ENCODE measurements at places on chromosomes 2 and 18.

DNA sequence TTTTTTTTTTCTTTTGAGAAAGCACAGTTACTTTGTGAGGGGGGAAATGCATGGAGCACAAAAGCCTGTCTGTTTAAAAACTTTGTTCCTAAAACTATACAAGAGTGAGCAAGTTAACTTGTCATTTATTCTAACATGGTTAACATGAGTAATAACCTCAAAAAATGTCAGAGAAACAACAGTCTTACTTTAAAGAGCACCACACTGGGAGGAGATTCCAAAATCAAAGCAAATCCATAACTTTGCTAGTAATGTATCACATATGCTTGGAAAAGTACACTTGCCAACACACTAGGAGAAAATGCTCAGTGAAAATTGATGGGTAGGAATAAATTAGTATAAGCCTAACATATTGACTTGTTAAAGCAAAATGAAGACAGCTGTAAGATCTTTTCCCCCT lies 157.1 kb downstream of the PRPF40A start:
- H3K4me1 ChIP-seq = no peaks in the 10 kb centered on the region
- no peak overlapping the region for H3K4me3 ChIP-seq
- no peak for DNase-seq
- H3K27me3 ChIP-seq = peaks cover 4% of the 10 kb centered on the region

DNA sequence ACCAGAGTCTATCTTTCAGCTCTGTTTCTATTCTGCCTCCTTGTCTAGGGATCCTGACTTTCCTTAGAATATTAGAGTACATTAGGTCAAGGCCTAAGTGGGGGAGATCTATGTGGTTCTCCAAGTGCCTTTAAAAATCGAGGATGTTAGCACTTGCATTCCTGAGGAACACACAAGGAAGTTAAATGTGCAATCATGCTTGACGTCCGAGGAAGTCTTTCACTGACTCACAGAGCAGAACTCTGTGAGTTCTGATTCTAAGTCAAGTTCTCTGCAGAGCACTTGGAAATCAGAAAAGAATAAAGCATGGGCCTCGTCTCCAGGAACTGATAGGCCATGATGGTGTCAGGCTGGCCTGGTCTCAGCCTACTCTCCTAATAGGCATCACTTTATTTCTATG lies 17.2 kb downstream of the FHOD3 start:
- H3K4me3 ChIP-seq = no peak overlapping the region
- peaks cover 35% of the 10 kb centered on the region for H3K27me3 ChIP-seq
- peaks cover 2% of the 10 kb centered on the region for H3K36me3 ChIP-seq
- H3K27ac ChIP-seq = no peak overlapping the region
- no peaks in the 10 kb centered on the region for H3K4me1 ChIP-seq
- no peak for DNase-seq

- no peaks in the 10 kb centered on the region for H3K4me1 ChIP-seq
- H3K27ac ChIP-seq = no peak overlapping the region
- H3K4me3 ChIP-seq = no peak overlapping the region
- H3K27me3 ChIP-seq = peaks cover 18% of the 10 kb centered on the region
- no peak for DNase-seq
These were observed 97.0 kb downstream of the FHOD3 start for GRCh38 chr18:36394486-36394885.

DNA sequence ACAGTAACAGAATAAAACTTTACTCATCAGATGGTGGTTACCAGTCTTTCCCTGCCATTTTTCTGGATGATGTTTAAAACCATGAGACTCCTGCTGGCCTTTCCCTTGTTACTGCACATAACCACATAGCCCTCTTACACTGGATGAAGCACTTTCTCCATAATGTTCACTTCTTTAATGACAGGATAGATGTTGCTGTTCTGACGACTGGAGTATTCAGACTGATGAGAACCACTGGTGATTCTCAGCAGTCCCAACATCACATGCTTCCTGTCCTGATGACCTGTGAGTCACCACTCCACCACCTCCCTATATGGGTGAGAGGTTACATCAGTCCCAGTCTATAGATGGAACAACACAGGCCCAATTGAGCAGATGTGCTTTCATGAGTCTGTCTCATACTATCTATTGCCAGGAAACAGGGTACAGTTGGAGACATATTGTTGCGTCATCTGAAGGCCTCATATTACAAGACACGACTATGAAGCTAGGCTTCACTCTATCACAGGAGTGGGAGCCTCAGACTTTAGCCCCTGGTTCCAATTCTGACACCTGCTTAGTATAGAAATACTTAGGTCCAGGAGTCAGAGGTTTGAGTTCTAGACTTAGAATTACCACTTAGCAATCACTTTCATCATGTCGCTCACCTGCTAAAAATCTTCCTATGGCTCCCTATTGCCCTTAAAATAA lies 145.7 kb upstream of the KLF7 start:
- H3K36me3 ChIP-seq = no peaks in the 10 kb centered on the region
- no peak overlapping the region for H3K4me3 ChIP-seq
- H3K4me1 ChIP-seq = peaks cover 15% of the 10 kb centered on the region
- no peaks in the 10 kb centered on the region for H3K27me3 ChIP-seq

GRCh38 chr2:229543176-229543873 lies 171.0 kb downstream of the DNER start:
- peaks cover 3% of the 10 kb centered on the region for H3K27me3 ChIP-seq
- no peaks in the 10 kb centered on the region for H3K4me1 ChIP-seq
- no peaks in the 10 kb centered on the region for H3K36me3 ChIP-seq
- H3K4me3 ChIP-seq = no peak overlapping the region

DNA sequence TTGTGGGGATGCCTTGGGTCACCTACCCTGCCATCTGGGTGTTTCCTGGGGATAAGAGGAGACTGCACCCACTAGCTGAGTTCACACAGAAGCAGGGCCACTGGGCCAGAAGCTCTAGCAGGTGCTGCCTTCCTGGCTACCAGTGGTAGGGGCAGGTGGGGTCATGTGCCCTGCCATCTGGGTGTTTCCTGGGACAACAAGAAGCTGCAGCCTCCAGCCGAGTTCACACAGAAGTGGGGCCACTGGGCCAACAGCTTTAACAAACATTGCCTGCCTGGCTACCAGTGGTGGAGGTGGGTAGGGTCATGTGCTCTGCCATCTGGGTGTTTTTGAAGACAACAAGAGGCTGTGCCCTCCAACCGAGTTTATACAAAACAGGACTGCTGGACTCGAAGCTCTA lies 282.2 kb upstream of the SYT4 start:
- no peaks in the 10 kb centered on the region for H3K36me3 ChIP-seq
- H3K27ac ChIP-seq = no peak overlapping the region
- H3K27me3 ChIP-seq = no peaks in the 10 kb centered on the region
- no peak overlapping the region for H3K4me3 ChIP-seq
- DNase-seq = no peak

DNA sequence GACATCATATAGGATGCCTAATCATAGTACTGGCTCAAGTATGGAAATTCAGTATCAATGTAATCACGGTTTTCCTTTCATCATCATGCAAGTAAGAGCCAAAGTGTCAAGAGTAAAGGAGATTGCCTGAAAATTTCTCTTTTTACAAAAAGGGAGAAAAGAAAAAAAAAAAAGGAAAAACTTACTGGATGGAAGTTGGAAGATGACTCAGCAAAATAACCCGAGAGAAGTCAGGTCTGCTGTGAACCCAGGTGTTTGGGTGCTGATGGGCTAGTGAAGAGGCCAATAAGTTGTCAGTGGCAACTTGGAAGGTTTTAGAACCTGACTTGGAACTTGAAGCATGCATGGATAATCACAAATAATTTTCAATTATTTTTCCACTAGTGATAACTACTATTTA lies 441.9 kb upstream of the SLC14A2 start:
- H3K4me1 ChIP-seq = no peaks in the 10 kb centered on the region
- peaks cover 8% of the 10 kb centered on the region for H3K27me3 ChIP-seq
- DNase-seq = no peak
- no peaks in the 10 kb centered on the region for H3K36me3 ChIP-seq
- H3K27ac ChIP-seq = no peak overlapping the region

DNA sequence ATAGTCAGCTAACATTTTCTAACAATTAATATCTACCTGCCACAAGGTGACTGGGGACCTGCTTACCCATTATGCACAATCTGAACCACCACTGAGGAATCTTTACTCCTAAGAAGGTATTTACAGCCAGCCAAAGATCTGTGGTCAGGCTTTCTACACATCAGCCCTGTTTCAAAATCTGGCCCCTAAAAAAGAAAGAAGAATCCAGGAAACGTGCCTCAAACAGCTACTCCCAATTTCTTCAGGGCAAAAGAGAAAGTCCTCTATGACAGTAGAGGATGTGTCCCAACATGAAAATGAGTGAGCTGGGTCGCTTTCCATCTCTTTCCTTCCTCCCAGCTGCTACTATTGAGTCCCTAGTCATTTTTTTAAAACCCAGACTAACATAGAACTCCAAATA lies 79.5 kb downstream of the EPB41L3 start:
- no peak overlapping the region for H3K27ac ChIP-seq
- H3K27me3 ChIP-seq = no peaks in the 10 kb centered on the region
- DNase-seq = no peak
- H3K4me3 ChIP-seq = no peak overlapping the region

DNA sequence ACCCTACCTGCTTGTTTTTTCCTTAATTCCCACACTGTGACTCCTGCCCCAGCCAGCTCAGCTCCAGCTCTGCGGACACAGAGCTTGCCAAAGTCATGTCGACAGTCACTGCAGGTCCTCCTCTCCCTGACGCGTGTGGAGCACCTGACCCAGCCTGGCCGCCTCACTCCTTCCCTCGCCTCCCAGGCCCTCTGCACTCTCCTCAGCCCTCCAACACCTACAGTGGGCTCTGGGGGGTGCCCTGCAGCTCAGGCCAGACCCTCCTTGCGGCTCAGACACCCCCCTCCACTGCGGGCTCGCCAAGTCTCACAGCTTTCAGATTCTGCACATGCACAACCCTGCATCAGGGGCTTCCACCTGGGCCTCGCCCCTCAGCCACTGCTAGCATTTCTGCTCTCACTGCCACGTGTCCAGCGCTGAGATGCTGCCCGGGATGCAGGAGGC lies 68.3 kb downstream of the NDUFA10 start:
- H3K36me3 ChIP-seq = peaks cover 14% of the 10 kb centered on the region
- H3K27me3 ChIP-seq = no peaks in the 10 kb centered on the region
- no peaks in the 10 kb centered on the region for H3K4me1 ChIP-seq
- DNase-seq = no peak

GRCh38 chr2:237141571-237142051 lies 55.9 kb downstream of the COPS8 start:
- no peaks in the 10 kb centered on the region for H3K4me1 ChIP-seq
- H3K27me3 ChIP-seq = no peaks in the 10 kb centered on the region
- DNase-seq = no peak
- H3K36me3 ChIP-seq = peaks cover 11% of the 10 kb centered on the region
- no peak overlapping the region for H3K4me3 ChIP-seq

GRCh38 chr18:57437402-57437765 lies 2.2 kb downstream of the ONECUT2 start:
- H3K4me3 ChIP-seq = peak overlapping the region; percentile 74
- H3K4me1 ChIP-seq = peaks cover 45% of the 10 kb centered on the region
- DNase-seq = no peak

DNA sequence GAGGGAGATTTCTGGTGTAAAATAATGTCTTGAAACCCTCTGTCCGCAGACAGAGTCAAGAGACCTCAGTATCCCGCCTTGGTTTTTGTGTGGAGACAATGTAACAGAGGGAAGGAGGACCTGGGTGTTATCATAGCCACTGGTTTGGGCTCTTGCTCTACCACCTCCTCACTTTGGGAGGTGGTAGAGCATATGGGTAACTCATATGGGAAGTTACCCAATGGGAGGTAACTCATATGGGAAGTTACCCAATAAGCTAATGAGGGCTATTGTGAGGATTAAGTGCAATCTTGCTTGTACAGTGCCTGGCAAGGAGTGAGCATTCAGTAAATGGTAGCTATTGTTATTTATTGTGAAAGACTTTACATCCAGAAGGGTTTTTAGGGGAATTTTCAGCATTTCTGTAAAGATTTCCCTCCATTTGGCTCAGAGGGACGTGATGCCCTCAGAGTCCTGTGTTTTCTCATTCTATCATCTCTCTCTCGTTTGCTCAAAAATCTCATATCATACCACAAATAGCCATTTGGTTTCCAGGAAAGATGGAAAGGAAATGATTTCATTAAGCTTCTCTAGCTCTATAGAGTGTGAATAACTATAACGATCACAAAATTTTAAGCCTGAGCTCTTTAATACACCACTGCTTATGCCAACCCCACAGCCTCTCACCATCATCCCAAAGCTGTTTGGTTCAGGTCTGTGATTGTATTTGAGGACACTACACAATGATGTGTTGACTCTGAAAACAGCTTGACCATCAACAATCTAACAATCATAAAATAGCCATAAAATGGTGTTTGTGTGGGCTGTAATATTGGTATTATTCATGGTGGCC lies 307.7 kb downstream of the STK39 start:
- no peak overlapping the region for H3K27ac ChIP-seq
- peaks cover 14% of the 10 kb centered on the region for H3K27me3 ChIP-seq
- H3K4me3 ChIP-seq = no peak overlapping the region

- H3K4me3 ChIP-seq = no peak overlapping the region
- H3K36me3 ChIP-seq = peaks cover 19% of the 10 kb centered on the region
- no peak for DNase-seq
- peaks cover 41% of the 10 kb centered on the region for H3K4me1 ChIP-seq
These were observed 45.1 kb downstream of the TRAK2 start for GRCh38 chr2:201406077-201406662.

DNA sequence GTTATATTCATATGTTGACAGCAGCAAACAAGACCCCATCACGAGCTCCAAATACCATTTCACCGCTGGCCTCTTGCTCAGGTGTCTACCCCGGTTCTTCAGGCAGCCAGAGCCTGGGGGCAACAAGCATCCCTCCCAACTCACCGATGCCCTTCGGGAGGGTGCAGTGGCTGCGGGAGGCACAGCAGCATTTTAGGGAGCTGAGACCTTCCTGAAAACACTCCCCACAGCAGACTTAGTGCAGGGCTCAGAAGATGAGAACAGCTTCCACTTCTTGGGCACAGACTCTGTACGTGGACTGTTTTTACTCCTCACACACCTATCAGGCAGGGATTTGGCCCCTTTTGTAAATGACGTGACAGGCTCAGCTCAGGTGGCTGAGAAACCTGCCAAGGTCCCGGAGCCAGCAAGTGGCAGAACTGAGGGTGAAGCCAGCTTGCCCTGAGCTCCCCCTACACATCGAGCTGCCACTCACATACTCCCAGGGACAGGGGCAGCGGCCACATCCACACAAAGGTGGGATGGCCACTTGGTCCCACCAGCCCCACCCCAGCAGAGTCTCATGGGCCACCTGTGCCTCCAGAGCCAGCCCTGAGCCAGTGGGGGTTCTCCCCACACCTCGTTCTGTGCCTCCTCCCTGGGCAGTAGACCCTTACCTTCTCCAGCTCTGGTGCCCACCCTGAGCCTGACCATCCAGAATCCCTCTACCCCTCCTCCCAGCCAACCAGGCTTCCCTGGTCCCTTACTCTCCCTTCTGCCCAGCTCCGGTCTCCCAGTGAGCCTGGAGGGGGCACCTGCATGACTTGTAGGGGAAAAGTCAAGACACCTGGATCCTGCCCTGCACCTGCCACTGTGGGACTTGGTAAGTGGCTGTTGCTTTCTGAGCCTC lies 28.5 kb downstream of the CYP27C1 start:
- H3K4me3 ChIP-seq = no peak overlapping the region
- no peaks in the 10 kb centered on the region for H3K4me1 ChIP-seq
- H3K27me3 ChIP-seq = peaks cover 16% of the 10 kb centered on the region
- no peaks in the 10 kb centered on the region for H3K36me3 ChIP-seq
